Fibroblast of skin of back (primary cell): ENCODE measurements at places on chromosomes 7 and 10.

DNA sequence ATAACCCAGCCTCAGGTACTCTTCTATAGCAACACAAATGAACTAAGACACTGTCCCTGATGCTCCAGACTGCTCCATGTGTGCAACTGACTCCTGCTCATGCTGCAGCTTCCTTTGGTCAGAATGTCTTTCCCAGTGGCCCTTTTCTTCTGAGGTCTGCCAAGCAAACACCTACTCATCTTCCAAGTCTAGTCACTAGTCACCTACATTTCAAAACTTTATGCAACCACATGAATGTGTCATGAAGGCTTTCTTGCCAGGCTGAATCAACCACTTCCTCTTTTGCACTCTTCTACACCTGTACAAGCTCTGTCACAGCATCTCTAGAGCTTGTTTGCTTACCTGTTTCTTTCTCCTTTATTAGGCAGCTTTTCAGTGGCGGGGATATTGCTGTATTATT is 75.8 kb downstream of the LSMEM1 start:
- DNase-seq: no peak

- peak; percentile 19 for DNase-seq
Observed at GRCh38 chr7:128091106-128091505, 59.9 kb upstream of the LRRC4 start.

DNA sequence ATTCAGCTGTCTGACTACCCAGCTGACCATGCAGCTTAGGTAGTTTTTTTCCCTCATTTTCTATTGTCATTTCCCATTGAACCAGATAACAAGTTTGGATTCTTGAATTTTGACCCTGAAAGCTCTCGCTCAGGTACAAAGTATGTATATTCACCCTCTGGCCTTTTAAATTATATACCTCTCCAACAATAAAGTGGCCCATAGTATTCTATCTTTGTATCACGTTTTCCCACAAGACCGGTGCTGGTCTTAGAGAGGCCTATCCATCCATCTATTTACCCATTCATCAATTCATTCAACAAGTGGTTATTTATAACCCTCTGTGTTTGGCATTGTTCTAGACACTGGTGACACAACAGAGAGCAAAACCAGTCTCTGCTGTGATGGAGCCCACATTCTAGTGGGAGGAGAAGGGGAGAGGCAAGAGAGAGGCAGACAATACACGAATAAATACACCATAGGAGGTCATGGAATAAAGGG is 35.2 kb upstream of the NPSR1 start:
- DNase-seq: no peak

GRCh38 chr10:16570731-16571130 is 49.1 kb upstream of the C1QL3 start:
- no peak for DNase-seq

- DNase-seq: peak; percentile 6
Observed at GRCh38 chr10:72173619-72174296, 42.1 kb upstream of the ANAPC16 start.

DNA sequence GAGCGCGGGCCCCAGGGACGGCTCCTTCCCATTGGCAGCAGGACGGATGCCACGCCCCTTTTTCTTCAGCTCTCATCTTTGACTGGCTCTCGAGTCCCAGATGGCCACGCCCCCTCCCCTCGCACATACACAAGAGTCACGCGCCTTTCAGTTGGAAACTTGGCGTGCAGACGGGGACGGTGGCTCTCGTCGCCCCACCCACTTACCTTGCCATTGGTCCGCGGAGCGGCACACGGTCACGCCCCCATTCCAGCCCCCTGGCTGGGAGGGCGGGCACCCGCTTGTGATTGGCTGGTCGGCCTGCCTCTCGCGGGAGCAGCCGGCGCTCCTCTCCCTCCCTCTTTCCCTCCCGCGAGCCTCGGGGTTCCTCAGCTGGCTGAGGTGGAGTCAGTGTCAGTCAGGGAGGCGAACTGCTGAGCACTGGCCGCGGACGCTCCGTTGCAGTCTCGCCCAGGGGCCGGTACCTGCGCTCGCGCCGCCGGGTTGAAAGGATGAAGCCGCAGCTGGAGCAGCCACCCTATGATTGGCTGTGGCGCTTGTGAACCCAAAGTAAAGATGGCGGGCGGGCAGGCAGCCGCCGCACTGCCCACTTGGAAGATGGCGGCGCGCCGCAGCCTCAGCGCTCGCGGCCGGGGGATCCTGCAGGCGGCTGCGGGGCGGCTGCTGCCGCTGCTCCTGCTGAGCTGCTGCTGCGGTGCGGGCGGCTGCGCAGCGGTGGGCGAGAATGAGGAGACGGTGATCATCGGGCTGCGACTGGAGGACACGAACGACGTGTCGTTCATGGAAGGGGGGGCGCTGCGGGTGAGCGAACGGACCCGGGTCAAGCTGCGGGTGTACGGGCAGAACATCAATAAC is at the start of gene CNNM2:
Gene CNNM2, plus strand, starts transcription at position 333 of the 855 bp plus-strand sequence. Its CDS starts 187 bp downstream, at position 520.
- DNase-seq: peak; percentile 100

DNA sequence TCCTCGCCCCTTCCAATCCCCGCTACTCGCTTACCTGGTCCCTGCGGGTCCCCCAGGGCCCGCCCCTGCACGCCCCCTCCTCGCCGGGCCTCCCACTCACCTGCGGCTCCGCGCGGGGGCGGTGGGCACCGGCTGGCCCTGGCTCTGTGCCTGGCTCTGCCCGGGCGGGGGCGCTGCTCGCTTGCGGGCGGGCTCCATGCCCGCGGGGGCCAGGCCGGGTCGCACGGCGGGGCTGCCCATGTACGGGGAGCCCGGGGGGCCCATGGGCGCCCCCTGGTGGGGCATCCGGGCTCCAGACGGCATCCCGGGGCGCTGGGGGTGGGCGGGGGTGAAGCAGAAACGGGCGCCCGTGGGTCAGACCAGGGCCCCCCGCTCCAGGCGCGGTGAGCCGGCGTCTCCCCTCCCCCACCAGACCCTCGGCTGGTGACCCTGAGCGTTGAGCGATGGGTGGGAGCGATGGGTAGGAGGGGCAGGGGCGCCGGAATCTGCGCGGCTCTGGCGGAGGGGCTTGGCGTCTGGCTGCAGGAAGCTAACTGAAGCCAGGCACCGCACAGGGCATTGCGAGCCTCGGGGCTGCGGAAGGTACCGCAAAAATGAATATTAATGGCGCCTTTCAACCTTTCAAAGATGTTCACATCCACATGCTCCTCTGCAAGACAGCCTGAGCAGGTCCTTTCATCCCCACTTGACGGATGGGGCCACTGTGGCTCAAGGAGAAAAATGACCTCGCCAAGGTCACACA is 3.0 kb downstream of the SMARCD3 start:
- peak; percentile 35 for DNase-seq

DNA sequence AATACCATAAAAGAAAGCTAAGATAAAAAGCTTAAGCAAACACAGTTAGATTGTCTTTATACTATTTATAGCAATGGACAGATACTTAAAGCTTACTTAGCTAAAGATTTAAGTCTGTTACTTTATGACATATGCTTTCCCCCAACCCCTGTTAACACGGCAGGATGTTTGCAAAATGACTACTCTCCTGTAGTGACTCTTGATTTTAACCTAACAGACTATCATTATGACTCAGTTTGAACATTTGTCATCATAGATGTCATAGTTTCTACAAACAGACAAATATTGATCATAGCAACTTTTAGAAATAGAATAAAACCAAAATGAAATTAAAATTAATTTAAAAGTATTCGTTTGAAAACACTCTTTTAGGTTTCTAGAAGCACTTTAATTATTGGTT is 7.8 kb upstream of the COMMD3 start:
- DNase-seq: peak; percentile 90

DNA sequence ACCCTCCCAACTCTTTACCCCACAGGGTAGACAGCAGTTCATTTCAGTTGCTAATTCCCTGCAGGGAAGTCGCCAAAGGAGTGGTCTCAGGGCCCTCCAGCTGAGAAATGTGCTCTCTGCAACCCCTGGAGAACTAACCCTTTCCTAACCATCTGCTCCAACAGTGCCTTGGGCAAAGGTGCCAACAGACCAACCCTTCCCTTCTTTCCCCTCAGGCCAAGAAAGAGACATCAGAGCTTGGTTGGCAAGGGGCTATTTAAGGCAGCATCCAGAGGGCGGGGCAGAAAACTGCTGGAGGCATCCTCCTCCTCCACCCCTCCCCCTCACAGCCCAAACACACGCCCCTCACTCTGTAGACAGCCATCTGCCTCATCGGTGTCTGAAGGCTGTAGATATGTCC is 1.7 kb downstream of the SORBS1 start:
- DNase-seq: no peak

DNA sequence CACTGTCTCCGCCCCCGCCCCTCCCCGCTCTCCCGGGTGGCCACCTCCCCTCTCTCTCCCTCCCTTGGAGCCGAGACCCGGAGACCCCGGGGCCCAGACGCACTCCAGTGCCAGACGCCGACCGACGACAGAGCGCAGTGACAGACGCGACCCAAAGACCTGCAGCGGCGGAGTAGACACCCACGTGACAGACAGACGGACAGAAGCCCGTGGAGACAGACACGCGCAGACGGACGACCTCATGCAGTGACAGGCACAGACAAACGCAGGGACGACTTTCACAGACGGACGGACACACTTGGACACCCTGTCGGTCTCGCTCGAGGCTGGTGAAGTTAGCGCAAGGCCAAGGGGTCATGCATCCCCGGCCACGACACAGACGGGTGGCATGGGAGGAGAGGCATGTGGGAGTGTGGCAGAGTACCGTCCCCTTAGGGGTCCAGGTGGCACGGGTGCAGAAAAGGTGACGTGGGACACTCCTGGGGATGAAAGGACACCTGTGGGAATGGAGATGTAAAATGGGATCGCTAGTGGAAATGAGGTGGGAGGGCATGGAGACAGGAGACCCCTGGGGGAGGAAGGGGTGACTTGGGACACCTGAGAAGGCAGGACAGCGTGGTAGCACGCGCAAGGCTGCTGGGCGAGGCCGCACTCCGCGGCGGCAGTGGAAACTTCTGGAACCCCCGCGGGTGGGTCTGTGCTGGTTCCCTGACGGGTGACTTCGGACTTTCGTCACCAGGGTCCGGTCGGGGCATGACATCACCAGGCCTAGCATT is 456 bp upstream of the ACHE start:
- DNase-seq: no peak

- DNase-seq: no peak
Observed at GRCh38 chr7:33742521-33742920, 162.8 kb upstream of the BMPER start.

DNA sequence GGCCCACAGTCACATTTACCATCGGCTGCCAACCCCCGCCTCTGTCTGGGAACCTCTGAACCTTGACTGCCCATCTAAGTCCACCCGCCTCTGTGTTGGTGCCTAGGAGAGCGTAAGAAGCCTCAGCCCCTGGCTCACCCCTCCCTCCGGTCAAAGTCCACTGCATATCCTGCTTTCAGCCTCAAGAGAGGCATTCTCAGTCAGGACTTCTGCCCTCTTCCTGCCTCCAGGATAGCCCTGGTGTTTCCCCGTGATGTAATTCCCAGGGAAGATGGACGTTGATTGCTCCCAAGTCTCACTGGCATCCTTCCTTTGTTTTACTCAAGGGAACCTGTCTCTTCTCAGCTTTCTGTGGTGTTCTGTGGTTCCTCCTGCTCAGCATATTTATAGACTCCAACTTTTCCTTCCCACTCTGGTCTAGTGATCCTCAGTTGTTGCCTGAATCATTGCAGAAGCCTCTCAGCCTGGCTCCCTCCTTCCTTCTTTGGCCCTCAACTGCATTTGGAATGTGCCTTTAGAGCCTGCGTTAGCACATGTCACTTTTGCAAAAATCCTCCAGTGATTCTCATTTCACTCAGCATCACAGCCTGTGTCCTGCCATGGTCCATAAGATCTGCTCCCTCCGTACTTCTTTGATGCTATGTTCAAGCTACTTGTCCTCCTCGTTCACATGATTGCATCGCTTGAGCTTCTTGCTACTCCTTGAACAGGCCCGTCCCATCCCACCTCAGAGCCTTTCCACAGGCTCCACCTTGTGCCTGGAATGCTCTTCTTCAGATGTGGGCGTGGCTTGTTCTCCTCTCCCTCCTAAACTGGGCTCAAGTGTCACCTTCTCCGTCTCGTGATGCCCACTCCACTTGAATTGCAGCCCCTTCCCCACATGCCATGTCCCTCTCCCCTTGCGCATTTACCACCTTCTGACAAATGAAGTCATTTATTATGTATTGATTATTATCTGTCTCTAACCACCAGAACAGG is 124.2 kb downstream of the PLPP4 start:
- DNase-seq: no peak

- no peak for DNase-seq
Observed at GRCh38 chr10:123649676-123650075, 16.5 kb upstream of the GPR26 start.

DNA sequence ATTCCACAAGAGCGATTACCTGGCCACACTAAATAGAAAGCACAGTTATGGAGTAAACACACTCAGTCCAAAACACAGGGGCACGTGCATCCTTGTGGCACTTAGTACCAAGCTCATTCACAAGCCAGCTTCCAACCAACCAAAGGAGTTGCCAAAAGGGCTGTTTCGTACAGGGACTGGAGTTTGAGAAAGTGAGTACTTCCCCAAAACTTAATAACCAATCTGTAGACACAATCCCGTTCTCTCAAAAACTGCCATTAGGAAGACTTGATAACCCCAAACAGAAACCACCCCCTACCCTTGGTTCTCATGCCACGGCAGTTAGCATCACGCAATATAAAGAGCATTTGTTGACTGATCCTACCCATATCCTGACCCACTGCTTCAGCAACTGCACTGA is 166.2 kb upstream of the ASAH2 start:
- DNase-seq: peak; percentile 29

DNA sequence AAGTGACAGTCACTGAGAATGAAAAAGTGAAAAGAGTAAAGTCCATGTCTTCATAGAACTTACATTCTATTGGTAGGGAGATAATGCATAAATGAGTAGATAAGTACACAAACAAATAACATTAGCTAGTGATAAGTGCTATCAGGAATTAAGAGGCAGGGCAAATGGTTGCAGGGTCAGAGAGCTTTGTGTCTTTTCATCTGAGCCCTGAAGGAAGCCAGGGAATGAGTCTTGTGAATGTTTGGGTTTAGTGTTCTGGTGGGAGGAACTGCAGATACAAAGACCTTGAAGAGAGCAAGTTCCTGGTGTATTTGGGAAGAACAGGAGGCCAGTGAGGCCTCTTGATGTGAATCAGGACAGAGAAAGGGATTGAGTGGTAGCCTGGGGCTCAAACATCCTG is 183.8 kb downstream of the CTTNBP2 start:
- DNase-seq: no peak

DNA sequence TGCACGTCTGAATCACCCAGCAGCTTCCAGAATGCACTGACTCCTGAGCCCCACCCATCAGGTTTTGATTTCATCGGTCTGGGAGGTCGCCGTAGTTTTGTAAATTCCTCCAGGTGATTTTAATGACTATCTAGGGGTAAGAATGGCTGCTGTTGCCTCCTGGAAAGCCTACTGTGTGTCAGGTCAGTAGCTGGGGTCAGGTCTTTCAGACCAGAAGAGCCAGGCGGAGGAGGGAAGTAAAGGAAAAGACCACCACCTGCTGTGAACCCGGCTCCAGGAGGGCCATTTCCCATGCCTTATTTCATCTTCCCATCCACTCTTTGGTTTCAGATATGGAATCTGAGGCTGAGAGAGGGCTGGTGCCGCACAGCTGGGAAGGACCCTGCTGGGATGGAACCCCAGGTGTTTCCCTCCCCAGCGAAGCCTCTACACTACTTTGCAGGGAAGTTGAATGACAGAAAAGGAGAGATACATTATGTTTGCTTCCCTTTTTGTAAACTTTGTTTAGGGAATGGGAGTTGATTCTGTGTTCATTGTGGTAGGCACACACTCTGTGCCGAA is 19.8 kb downstream of the ADAMTS14 start:
- no peak for DNase-seq
